SK-N-DZ (cell line): ENCODE measurements at places on chromosomes 13 and 19.

DNA sequence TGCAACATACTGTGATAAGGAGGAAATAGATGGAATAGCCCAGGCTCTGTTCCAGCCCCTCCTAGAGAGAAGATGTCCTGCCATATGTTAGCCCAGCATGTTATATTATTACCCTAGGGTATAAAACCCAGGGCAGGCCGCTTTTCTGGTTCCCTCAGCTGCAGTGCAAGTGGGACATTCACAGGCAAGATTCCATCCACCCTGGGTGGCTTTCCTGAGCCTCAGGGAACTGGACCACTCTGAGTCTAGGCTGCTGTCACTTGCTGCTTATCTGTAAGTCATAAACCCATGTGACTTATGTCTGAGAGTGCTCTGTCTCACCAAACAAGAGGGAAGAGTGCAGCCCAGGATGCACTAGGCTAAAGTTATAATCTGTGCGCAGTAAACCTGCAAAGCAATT lies 413.2 kb downstream of the MZT1 start:
- DNase-seq, result no peak

GRCh38 chr19:45762870-45763631 lies 6.0 kb downstream of the SIX5 start:
- no peak for DNase-seq

- DNase-seq, result no peak
These were observed 54.3 kb downstream of the RUBCNL start for GRCh38 chr13:46332772-46333171.

DNA sequence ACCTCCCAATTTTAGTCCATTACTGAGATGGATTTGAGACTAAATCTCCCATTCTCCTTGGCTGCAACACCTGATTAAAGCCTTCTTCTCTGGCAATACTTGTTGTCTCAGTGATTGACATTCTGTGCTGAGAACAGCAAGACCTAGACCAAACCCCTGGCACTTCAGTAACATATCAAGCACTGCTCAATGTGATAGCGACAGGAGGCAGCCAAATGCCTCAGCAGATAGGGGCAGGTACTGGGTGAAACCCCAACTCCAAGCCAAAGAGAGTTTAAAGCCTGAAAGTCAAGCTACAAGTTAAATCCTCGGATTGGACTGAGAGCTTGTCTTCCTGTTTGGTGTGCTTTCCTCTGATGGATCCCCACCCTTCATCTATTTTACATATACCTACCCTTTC lies 52.7 kb downstream of the STARD13 start:
- no peak for DNase-seq

DNA sequence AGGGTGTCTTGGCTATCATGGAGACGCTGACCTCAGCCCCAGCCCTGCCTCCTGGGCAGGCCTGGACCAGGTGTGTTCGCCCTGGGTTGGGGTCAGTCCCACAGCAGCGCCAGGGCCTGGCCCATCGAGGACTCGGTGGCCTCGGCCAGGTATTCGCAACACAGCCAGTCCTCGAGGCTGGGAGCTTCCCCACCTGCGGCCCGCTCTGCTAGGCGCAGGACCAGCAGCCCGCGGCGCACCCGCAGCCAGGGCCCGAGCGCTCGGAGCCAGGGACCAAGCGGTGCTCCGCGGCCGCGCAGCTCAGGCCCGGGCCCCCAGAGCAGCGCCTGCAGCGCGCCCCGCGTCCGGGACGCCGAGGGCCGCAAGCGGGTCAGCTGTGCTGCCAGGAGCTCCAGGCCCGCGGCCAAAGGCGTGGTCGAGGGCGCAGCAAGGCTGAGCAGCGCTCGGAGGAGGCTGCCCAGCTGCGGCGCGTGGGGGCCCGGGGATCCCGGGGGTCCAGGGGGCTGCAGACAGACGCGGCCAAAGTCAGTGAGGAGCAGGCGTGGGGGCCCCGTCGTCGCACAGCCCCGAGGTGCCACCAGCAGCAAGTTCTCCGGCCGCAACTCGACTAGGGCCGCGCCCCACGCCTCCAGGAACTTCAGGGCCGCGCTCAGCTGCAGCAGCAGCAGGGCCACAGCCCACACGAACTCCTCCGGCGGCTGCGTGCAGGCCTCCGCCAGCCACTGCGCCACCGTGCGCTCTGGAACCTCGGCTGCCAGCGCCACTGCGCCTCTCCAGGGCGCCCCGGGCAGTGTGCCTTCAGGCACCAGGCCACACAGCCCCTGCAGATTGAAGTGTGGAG lies 6.2 kb downstream of the PEAK3 start:
- no peak for DNase-seq

DNA sequence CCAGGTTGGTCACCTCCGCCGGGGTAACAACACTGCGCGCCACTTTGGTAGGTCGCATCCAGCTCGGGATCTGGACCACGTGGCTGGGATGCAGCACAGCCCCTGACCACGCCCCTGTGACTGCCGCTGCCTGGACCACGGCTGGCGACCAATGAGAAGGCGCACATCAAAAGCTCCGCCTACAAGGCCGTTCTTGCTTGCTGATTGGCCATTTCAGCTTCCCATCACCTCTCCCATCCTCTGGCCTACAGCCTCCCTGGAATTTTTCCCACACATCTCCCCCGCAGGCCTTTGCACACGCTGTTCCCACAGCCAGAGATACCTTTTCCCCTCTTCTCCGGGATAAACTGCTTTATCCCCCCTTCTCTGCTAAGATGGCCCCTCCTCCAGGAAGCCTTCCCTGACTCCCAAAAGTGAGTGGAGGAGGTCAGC lies 12.5 kb upstream of the MAP1S start:
- peak; percentile 93 for DNase-seq

- no peak for DNase-seq
These were observed 21.5 kb downstream of the NFIC start for GRCh38 chr19:3387645-3388589.

- no peak for DNase-seq
These were observed 7.8 kb downstream of the C19orf38 start for GRCh38 chr19:10855879-10856522.

GRCh38 chr13:44698066-44698465 lies 121.9 kb upstream of the TSC22D1 start:
- DNase-seq, result no peak

DNA sequence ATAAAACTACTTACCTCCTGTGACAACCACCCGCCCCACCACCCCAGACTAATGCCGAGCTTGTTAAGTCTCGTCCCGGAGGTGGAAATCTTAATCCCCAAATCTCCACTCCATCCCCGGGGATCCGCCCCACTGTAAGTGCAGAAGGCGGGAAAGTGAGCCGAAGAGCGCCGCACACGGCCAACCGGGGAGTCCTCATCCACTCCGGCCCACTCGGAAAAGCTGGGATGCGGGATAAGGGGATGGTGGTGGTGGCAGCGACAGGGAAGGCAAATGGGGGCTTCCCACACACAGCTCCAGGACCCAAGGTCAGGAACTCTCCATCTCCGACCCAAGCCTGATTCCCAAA lies 621 bp downstream of the FBL start:
- DNase-seq, result no peak

DNA sequence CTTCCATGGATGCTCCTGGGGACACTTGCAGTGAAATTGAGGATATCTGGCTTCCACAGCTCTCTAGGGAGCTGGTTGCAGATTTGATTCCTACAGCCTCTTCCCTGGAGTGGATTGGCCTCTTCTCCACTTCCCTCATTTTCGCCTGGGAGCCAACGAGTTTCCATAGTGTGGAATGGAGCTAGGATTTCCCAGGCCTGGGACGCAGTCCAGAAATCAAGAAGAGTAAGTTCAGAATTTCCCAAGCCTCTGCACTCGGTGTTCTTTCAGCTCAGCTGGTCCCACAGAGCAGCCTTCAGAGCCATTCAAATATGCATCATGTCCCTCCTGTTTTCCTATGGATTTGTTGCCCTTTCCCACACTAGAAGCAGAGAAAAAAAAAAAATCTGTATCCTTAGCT lies 68.2 kb downstream of the RAP2A start:
- no peak for DNase-seq

- DNase-seq, result no peak
These were observed 18.3 kb upstream of the DHRS12 start for GRCh38 chr13:51822106-51822815.

DNA sequence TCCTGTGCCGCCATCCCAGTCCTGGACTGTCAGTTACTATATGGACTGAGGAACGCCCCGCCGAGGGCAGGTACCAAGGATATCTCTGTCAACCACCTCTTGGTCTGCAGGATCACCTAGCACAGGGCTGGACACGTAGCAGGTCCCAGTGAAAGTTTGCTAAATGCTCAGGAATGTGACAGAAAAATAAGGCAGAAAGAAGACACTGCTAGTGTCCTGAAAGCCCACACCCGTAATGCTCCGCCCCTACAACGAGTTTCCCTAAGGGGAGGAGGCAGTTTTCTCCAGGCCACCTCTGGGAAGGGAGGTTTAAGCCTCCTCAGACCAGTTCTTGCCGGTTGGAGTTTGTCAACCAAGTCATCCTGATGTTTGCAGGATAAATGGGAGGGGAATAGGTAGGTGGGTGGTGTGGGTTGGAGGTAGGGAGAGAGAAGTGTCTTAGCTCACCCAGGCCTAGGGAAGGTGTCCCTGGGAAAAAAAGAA lies 1.7 kb upstream of the SERTAD3 start:
- no peak for DNase-seq

DNA sequence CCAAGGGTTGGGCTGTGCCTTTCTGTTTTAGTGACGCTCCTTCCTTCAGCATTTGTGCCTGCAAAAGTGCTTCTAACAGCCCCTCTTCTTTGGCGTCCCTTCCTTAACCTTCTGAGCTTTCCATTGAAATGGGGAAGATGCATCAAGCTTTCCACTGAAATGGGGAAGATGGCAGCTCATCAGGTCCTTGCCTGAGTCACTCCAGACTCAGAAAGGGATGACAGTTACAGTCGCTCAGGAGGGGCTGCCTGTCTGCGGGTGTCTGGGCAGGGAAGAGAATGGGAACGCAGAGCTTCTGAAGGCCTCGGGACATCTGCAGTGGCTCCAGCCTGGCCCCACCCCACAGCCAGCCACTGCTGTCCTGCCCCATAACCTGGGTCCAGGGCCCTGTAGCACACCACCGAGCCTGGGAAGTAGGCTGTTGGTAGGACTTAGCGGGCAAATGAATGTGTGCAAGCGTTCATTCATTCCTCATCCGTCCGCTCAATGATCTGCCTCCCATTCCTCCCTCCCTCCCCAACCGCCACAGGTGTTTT lies 9.8 kb downstream of the AP1M1 start:
- no peak for DNase-seq

GRCh38 chr13:112775791-112776279 lies 86.0 kb downstream of the ATP11A start:
- DNase-seq, result peak; percentile 10

- DNase-seq, result no peak
These were observed 13.5 kb upstream of the VWA8 start for GRCh38 chr13:41974262-41974900.

GRCh38 chr19:21434516-21434915 lies 37.6 kb downstream of the ZNF493 start:
- DNase-seq, result no peak

- DNase-seq, result no peak
These were observed 21.5 kb downstream of the STARD13 start for GRCh38 chr13:33263976-33264619.

DNA sequence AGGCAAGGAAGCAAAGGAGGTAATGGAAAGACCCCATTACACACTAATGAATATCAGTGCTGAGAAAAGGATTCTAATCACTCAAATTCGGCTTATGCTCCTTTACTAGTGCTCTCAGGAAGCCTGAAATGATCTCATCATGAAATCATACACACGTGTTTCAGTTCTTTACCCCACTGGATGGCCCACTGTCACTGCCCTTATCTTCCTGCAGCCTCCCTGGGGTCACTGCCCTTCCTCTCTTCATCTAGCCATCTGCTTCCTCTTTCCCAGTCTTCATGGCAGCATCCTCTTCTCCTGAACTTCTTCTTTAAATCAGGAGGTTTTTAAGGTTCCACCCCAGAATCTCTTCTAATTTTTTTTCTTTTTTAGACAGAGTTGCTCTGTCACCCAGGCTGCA lies 27.9 kb upstream of the EEF1AKMT1 start:
- no peak for DNase-seq

DNA sequence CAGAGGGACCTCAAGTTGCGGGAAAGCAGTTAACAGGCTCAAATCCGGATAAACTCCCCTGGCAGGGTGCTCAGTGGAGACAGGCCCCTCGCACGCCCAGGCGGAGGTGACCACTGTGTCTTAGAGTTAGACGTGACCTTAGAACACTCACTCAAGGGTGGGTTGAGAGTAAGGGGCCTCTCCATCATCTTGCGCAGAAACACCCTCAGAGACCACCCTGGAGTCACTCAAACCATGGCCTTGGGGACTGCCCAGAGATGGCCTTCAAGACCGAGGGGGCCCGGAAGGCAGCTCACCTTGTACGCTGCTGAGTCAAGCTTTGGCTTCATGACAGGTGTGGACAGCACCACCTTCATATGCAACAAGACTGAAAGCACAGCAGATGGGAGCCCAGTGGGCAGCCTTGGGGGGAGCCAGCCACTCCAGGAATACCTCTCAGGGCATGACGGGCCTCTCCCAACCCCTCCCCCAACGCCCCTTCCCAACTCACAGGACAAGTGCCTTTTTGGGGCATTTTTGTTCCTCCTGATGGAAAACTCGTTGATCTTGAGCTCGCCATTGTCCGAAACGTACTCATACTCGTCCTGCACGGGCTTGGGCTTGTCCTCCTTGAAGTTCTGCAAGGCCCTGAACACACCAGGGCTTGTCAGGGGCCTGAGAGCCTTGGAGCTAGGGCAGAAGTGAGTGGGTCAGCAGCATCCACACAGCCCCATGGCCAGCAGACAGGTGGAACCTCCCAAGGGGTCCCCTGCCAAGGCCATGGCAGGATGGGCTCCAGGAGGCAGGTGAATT lies 229.2 kb downstream of the TUBA3C start:
- DNase-seq, result no peak
